ENCODE measurements at places on chromosomes 7 and 10.

GRCh38 chr10:114682121-114682520 lies 24.0 kb upstream of the ABLIM1 start:
- DNase-seq: no peak

DNA sequence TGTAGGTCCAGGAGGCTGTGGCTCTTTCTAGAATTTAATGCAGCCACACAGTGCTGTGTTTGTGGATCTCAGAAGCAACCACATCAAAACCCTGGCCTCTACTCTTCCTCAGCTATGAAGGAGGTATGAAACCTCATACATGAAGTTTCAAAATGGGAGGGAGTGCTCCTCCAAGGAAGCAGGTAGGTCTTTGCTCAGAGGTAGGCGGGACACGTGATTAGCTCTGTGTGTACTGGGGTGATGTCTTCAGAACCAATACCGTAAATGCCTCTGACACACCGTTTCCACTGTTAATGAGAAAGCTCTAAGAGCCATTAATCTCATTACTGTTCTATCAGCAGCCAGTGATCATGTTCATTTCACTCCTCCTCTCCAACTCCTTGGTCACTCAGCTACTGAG lies 126.1 kb downstream of the PLXNA4 start:
- DNase-seq: no peak

DNA sequence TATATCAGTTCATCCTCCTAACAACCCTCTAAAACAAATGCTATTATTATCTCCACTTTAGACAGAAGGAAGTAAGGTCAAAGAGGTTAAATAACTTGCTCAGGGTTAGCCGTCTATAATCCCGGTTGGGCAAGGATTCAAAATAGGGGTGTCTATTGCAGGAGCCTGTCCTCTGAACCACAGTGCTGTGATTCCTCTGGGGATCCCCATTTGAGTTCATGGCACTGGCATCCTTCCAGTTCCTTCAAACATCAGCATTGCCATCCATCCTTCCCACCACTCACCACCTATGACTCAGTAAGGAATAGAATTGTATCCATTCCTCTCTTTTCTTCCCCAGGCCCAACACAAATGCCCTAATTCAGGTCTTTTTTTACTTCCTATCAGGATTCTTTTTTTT lies 25.6 kb downstream of the HPS6 start:
- no peak for DNase-seq

DNA sequence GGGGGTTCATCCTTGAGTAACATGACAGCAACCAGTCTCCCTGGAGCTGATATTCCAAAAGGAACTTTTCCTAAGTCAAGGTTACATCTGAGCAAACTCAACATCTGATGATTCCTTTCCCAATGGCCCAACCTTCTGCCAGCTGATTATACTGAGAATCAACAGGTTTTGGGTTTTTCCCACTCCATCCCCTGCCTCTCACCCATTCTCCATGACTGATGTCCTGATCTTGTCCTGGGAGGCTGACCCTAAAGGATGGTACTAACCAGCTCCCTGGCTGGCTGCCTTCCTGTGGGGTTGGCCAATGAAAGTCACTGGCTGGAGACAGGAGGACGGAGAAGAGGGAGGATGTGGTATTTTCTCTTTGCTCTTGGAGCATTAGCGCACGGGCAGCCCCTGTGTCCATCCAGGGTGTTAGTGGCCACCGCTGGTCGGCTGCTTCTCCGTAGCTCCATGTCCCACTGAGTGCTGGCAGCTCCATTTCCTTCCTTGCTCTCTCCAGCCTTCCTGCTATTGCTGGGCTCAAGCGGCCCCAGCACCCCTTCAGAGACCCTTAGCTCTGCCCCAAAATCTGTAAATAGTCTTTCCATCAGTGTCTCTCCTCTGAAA lies 306.2 kb upstream of the PITRM1 start:
- no peak for DNase-seq

DNA sequence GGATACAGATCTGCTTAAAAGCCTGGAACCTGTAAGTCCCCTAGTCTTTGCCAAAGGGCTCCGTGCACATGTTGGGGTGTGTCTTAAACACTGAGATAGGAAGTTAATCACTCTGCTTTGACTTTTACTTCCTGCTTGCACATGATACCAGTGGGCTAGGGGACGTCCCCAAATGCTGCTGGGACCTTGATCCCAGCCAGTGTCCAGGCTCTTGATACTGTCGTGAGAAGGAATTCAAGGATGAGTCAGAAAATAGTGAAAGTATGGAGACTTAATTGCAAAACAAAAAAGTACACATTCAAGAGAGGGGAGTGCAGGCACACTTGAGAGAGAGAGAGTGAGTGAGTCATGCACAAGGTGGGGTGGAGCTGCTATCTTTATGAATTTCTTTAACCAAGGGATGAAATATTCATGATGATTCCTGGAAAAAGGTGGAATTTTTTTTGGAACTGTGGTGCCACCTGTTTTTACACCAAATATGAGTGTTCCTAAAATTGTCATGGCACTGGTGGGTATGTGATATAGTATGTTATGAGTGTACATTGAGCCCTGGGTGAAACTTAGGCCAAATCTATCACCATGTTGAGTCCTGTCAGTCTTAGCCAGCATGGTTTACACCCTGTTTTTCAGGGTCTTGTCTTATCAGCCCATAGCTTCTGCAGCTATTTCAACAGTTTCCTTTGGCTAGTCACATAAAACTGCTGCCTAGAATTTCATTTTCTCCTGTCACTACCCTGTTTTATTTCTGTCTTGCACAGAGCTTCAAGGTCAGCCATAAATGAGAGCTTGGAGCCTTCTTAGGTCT lies 88.3 kb upstream of the CYP26C1 start:
- no peak for DNase-seq

DNA sequence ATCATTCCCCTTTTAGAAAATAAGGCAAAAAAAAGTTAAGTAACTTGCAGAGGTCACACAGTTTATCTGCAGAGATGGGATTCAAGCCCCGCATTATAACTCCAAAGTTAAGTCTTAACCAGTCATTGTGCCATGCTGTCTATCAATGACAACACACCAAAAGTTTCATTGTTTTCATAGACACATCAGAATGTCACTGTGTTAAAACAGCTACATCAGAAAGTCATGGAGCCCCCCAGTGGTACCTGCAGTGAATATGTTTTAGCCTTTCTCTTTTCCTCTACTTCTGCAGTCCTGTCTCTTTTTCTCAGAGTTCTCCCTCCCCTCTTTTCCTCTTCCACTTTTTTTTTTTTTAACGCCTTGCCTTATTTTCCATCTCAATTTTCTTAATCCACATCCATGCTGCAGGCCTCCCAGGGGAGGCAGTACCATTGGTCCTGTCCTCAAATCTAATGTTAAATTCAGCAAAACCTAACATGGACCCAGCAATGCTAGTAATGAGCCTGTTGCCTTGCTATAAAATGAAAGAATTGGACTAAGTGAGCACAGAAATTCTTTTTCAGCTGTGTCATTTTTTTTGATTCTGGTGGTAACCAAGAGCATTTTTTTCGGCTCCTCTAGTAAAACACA lies 3.8 kb upstream of the NRCAM start:
- DNase-seq: peak; percentile 56

DNA sequence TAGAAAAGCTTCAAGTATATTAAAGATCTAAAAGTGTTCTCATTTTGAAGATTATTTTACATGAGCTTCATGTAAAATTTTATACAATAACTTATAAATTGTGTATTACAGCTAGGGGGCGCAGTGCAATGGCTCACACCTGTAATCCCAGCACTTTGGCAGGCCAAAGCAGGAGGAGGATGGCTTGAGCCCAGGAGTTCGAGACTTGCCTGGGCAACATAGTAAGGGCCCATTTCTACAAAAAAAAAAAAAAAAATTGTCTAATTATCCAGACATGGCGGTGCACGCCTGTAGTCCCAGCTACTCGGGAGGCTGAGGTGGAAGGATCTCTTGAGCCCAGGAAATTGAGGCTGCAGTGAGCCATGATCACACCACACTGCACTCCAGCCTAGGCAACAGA lies 16.6 kb downstream of the ACBD5 start:
- DNase-seq: peak; percentile 63

- DNase-seq: no peak
Observed at GRCh38 chr7:101952355-101953247, 135.2 kb downstream of the CUX1 start.

DNA sequence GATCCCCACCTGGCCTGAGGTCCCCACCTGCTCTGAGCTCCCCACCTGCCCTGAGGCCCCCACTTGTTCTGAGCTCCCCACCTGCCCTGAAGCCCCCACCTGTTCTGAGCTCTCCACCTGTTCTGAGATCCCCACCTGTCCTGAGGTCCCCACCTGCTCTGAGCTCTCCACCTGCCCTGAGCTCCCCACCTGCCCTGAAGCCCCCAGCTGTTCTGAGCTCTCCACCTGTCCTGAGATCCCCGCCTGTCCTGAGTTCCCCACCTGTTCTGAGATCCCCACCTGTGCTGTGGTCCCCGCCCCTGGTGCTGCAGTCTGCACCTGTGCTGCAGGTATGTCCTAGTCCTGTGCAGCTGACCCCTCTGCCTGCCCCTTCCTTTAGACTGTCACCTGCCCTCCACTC lies 561.6 kb downstream of the TCERG1L start:
- DNase-seq: no peak

- no peak for DNase-seq
Observed at GRCh38 chr7:65475040-65475726, 101.5 kb downstream of the ZNF92 start.

DNA sequence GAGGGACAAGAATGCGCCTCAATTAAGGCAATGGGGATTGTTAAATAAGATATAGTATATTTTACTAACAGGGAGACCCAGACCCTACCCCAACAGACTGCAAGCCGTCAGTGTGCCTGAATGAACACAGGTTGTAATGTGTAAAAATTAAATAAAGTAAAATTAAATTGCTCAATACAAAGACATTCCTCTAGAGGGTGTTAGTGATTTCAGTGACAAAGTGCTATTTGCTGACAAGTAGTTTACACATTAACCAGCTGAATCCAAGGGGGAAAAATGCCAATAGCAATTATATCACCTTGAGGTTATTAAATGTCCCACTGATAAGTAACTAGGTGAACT lies 110.5 kb downstream of the EBF3 start:
- DNase-seq: no peak

DNA sequence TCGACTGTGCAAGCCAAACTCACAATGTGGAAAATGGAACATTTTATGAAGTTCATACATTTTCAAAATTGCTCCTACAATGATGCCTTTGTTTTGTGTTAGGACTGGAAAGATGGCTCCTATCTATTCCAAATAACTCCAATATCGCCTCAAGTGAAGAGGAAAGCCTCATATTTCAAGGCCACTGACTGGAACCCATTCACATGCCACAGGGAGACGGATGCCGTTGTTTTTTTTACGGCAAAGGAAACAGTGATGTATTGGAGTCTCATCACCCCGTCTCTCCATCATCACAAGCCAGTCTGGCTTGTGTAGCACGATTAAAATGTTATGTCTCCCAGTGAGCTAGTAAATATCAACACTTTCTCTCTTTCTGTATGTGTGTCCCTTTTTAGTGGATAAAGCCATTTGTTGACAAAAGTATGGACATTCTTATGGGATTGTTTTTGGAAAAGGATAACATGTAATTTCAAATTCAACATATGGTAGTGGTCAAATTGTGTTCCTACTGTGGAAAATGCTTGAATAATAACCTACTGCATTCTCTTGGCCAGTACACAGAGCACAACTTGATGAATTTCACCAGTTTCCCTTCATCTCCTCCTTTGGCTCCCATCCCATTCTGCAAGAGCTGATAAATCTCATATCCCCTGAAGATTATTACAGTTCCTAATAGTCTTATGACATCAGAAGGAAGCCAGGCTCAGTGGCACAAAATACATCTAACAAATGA lies 109.5 kb upstream of the PITRM1 start:
- no peak for DNase-seq

GRCh38 chr10:94602729-94603515 lies 57.3 kb downstream of the HELLS start:
- DNase-seq: no peak

DNA sequence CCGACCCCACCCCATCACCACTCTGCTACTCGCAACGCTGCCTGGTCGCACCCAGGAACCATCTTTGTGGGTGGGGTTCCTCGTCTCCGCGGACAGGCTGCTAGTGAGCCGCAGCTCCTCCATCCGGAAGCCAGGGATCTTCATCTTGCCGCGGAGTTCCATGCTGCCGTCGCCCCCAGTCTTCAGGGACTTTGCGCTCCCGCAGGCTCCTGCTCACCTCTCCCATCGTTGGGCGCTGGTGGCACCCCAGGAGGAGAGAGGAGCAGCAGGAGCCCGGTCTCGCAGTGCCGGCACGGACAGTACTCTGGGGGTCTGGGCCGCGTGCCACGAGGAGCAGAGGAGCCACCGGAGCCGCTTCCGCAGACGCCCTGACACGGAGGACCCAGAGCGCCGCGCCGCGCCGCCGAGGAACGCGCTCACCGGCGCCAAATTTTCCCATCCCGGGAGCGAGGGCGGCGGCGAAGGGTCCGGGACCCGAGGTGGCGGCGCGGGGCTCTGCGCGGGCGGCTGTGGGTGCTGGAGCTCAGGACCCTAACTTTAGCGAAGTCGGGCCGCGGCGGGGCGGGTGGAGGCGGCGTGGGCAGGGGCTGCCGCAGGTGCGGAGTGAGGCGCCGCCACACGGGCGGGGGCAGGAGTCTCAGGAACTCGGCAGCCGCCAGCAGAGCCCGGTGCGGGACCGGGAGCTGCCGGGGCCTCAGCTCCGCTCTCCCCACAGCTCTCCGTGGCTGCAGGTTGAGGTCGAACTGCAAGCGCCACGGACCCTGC lies 750.1 kb upstream of the SORCS1 start:
- no peak for DNase-seq

DNA sequence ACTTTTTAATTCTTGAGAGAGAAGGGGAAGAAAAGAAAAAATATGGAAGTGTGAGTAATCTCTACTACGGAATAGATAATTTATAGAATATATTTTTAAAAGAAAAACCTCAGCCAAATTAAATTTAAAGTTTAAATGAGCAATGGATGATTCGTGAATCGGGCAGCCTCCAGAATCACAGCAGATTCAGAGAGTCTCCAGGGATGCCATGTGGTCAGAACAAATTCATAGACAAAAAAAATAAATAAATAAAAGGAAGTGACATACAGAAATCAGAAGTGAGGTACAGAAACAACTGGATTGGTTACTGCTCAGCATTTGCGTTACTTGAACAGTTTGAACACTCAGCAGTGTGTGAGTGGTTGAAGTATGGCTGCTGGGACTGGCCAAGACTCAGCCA lies 53.0 kb downstream of the PHYHIPL start:
- no peak for DNase-seq

GRCh38 chr10:17454161-17455014 lies at the start of gene ST8SIA6:
Gene ST8SIA6 (minus strand): TSS chr10:17454595. CDS start chr10:17454255, 340 bp downstream.
- DNase-seq: peak; percentile 46

DNA sequence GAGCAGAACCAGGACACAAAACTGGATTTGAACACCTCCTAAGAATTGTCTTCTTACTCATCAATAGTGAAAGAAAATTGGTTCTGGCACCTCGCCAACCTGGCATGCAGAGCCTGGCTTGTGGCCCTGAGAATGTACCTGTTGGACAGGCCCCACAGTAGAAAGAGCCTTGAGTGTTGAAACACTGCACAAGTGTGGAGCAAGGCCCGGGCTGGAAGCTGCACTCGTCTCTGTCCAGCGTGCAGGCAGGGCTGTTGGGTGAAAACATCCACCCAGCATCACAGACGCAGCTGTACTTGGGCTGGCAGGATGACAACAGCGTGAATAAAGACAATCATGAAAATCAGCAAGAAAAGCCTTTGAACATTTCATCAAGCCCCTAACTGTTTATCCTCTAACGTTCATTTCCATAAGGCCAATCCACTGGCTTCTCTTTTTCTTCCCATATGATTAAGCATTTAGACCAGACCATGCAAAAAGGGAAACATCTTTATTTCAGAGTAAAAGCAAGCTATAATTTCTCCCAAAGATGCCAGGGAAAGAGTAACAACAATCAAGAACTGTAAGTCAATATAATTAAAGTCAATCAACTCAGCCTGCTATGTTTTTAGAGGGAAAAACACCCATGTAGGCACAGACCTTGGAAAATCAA lies 15.6 kb downstream of the CUBN start:
- no peak for DNase-seq

- DNase-seq: no peak
Observed at GRCh38 chr10:68900427-68901104, 549 bp upstream of the DDX50 start.

Data from HAP-1 (cell line).